ENCODE measurements at places on chromosomes 2 and 18.

DNA sequence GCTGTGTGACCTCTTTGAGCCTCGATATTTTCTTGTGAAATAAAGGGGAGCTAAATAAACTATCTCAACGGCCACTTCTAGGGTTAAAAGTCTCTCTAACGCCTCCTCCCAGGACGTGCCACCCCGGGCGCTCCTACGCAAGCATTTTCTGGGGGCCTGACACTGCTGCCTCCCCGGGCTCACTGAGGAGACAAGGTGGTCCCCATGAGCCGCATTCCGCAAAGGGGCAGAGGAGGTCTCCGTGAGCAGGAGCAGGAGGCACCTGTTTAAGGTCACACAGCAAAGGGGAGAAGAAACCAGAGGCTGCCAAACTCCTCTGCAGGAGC, 913 bp upstream of the WNT10A start:
- DNase-seq, result no peak

GRCh38 chr18:22167091-22167470, 2.3 kb upstream of the GATA6 start:
- no peak for DNase-seq

- no peak for DNase-seq
Measured at GRCh38 chr2:103222969-103223368, 461.1 kb downstream of the TMEM182 start.

DNA sequence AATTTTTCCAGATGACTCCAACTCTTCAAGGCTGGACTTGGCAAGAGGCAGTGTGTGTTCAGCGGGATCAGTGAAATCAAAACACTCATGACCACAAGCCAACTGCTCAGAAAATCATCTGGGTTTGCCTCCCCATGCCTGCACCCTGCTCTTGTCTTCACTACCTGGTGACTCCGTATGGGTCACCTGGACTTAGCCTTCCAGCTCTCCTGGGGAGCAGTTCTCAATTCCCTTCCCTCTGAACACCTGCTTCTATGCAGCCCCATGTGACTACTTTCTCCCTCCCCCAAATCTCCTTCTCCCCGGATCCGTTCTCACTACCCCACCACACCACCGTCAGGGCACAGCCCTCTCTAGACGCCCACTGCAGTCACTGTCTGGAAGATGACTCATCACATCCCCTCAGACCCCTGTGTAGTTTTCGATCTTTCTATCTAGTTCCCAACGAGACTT, 130.2 kb upstream of the ID2 start:
- DNase-seq, result no peak

DNA sequence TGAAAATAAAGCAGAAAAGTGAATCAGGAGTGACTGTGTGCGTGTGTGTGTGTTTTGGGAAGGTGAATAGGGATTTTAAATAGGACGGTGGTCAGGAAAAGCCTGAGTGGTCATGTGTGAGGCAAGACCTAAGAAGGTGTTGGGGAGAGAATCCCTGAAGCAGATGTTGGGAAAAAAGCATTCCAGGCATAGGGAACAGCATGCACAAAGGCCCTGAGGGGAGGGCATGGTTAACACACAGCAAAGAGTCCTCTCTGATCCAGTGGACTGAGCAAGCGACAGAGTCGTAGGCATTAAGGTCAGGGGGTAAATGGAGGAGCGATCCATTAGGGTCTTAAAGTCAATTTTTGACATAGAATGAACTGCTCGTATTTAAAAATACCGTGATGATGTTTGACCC, 34.0 kb upstream of the OTOS start:
- DNase-seq, result no peak

DNA sequence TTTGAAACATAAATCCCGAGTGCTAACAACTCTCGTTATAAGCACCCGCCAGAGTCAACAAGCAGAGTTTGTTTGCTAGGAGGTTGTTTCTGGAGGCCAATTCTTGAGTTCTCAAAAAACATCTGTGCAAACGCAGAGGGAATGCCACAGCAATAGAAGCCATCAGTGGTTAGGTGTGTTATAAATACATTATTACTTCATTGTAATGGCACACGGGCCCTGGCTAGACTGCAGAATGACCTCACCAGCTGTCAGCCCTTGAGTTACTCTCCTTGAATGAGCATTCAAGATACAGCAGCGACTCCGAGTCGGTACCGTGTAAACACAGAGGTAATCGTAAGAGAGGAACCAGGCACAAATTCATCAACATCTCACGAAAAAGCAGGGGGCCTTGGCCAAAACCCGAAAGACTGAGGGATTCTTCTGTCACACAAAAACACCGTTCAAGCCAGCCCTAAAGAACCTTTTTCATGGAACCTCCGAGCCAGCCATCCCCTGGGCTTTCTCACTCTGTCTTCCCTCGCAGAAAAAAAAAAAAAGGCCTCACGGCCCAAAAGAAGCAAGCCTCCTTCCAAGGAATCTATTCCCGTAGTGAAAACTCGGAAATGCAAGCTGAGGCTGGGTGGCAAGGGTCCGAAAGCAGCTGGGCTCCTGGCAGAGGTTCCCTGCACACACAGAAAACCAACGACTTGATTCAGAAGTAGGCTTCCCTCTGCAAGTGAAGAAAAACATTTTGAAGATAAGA, 133.7 kb upstream of the MEIS1 start:
- DNase-seq, result no peak

Data from NCI-H226 (cell line).